ENCODE measurements at places on chromosomes 12 and 14.
A peak's percentile ranks its signal among the peaks of the same experiment; 100 is the strongest.

DNA sequence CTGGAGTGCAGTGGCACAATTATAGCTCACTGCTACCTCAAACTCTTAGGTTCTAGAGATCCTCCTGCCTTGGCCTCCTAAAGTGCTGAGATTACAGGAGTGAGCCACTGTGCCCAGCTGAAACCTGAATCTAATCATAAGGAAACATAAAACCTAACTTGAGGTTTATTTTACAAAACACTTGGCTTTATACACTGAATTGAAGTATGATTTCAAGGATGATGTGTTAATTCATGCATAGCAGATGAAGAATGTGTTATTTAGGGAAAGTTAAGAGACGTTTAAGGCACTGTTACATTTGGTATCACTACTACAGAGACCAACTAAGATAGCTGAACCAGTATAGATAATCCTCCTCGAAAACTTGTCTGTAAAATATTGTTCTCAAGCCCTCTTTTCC lies 6.4 kb downstream of the DICER1 start:
- DNase-seq, result no peak

DNA sequence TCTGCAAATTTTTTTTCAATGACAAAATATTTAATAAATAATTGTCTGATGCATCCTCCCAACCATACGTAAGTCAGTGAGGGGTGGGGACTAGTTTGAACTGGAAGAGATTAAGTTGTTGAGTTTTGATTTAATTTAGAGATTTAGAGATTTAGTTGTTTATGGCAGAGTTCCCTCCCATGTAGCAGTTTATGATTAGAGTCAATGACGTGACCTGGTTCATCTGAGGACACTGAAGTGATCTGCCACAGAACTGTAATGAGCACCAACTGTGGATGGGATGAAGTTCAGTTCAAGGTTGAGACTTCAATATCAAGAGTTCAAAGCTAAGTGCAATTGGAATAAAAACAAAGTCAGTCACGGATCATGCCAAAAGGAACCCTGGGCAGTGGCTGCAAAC lies 609.3 kb downstream of the NOVA1 start:
- no peak for DNase-seq

GRCh38 chr12:71865757-71866536 lies 26.4 kb downstream of the TBC1D15 start:
- no peak for DNase-seq

GRCh38 chr12:128724468-128725046 lies 99.2 kb downstream of the SLC15A4 start:
- no peak for DNase-seq

GRCh38 chr14:54818201-54819133 lies 84.2 kb downstream of the GCH1 start:
- DNase-seq, result no peak

DNA sequence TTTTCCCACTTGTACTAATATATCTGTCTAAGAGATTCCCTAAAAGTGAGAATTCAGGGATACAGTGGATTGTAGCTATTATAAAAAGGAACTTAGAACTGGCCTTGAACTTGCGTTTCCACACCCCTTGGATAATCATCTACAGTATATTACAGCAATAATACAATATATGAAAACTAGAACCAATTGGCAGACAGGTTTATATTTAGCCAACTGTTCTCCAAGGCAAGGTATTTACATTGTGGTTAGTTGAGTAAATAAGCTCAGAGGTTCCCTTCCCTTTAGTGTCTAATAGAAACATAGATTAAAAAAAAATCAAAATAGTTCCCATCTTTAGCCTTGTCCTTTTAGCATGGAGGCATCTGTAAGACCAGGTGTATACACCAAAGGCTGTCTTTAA lies 42.1 kb downstream of the LIMA1 start:
- DNase-seq, result no peak

DNA sequence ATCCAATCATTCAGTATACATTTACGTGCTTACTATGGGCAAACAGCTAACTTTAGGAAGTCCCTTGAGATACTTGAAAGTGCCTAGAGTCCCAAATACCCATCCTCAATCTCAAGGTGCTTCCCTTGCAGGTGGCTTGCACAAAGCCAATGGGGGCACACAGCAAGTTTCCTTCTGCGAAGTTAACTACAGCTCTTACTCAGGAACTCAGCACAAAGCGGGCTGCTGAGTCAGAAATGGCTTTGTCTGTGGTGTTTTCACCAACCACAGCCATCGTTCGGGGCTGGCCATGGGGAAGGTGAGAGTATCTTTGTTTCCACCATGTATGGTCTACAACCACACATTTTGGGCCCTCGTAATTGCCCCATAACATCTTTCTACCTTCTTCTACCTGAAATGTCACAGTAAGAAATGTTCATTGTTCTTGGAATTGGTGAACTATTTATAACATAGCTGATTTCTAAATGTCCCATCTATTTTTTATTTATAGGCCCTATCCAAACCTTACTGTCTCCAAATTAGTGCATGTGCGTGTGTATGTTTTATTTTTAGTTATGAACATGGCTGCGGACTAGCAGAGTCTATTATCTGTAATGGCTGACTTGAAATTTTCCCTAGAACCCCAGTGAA lies 13.9 kb downstream of the MFAP5 start:
- DNase-seq, result no peak

- DNase-seq, result no peak
These were observed 115.4 kb downstream of the TMTC2 start for GRCh38 chr12:82801951-82802610.

DNA sequence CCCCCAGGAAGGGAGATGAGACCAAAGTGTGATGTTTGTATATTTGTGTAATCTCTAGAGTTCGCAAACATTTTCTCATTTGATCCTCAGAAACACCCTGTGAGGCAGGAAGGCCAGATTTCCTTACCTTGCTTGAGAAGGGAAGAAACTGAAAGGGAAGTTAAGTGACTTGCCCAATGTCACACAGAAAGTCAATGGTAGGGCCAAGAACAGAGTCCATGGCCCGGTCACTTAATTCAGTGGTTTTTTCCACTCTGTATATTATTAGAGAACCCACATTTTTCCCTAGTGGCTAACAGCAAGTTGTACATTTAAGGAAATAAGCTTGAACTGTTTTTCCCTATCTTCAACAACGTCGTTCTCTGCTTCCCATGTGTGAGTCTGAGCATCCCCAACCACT lies 25.6 kb upstream of the CHPT1 start:
- peak; percentile 27 for DNase-seq

- peak; percentile 86 for DNase-seq
These were observed 13.9 kb upstream of the TCP11L2 start for GRCh38 chr12:106288494-106289195.

- no peak for DNase-seq
These were observed 33.3 kb upstream of the INF2 start for GRCh38 chr14:104656014-104656714.

GRCh38 chr14:50335389-50335788 lies 23.3 kb downstream of the DMAC2L start:
- no peak for DNase-seq

DNA sequence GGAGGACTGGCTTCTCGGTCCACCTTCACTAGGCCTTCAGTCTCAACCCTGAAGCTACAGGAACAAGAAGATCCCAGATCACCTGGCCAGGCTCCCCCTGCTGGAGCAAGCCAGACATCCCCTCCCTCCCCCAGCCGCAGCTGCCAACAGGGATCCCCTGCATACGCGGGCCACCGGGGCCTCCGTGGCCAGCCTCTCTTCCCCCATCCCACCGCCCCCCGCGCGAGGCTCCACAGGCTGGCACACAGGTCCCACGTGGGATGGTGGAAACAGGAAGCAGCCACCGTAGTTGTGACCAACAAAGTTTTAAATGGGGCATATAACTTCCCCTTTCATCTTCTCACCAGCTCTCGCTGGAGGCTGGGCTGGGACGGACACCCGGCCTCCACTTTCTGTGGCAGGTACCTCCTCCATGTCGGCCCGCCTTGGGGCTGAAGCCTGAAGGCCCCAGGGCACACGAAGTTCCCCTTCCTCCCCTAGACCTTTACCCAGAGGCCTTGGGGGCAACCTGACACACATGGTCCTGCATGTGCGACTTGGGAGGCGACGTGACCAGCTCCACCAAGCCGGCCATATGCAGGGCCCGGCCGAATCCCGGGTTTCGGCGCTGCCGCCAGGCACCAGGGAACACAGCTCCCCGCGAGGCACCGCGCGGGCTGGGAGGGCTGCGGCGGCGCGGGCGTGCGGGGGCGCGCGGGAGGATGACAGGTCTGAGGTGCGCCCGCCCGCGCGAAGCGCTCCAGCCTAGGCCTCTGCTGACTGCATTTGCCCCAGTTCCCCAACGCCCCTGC lies 44.4 kb upstream of the PNMA1 start:
- DNase-seq, result peak; percentile 90

- no peak for DNase-seq
These were observed at the start of gene KIF5A for GRCh38 chr12:57549909-57550640. Gene KIF5A (plus strand): TSS chr12:57550044. CDS start chr12:57550272, 228 bp downstream.

- DNase-seq, result no peak
These were observed 210.9 kb downstream of the ERC1 start for GRCh38 chr12:1201886-1202285.

DNA sequence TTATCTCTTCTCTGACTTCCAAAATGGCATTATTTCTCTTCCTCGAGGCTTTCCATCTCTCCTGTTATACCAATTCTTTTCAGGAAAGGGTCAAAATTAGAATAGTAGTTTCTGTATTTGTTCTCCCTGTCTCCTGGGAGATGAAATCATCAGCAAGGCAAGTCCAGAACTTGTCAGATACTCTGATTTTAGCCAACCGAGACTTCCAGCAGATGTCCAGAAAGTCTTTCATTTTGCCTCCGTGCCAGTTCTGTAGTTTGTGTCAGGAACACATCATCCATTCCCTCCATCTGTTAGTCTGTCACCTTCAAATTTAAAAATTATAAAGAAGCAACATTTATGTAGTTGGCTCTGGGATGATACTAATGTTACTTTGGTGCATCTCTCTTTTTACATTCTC lies 275.7 kb downstream of the CCDC59 start:
- no peak for DNase-seq

DNA sequence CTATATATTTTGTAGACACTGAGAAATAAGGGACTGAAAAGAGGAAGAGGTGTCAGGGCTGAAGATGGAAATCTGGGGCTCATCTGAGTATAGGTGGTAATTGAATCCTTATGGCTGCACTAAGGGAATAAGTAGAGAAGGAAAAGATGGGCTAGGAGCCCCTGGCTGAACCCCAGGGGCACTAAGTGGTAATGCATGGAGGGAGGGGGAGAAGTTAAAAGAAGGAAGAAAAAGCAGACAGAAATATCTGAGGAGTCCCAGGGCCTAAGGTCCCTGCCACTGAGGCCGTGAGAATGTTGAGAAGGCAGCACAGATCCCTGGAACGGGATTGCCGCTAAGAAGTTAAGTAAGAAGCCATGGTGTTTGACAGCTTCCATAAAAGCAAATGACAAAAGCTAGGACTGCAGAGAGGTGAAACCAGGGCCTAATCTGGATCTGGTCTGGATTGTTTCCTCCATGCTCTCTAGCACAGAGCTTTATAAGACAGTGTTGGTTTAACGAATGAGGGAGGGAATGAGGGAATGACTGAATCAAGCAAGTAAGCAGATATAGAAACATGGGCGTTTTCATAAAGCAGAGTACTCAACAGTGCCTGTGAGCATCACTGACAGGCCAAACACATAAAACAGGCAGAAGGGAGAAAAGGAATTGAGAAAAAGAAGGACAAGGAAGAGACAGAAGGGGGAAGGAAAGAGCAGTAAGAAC lies 92.9 kb downstream of the HMGA2 start:
- DNase-seq, result no peak

- DNase-seq, result no peak
These were observed 258.5 kb upstream of the E2F7 start for GRCh38 chr12:77323788-77324415.

- DNase-seq, result no peak
These were observed 27.9 kb downstream of the CCNK start for GRCh38 chr14:99508896-99509629.

DNA sequence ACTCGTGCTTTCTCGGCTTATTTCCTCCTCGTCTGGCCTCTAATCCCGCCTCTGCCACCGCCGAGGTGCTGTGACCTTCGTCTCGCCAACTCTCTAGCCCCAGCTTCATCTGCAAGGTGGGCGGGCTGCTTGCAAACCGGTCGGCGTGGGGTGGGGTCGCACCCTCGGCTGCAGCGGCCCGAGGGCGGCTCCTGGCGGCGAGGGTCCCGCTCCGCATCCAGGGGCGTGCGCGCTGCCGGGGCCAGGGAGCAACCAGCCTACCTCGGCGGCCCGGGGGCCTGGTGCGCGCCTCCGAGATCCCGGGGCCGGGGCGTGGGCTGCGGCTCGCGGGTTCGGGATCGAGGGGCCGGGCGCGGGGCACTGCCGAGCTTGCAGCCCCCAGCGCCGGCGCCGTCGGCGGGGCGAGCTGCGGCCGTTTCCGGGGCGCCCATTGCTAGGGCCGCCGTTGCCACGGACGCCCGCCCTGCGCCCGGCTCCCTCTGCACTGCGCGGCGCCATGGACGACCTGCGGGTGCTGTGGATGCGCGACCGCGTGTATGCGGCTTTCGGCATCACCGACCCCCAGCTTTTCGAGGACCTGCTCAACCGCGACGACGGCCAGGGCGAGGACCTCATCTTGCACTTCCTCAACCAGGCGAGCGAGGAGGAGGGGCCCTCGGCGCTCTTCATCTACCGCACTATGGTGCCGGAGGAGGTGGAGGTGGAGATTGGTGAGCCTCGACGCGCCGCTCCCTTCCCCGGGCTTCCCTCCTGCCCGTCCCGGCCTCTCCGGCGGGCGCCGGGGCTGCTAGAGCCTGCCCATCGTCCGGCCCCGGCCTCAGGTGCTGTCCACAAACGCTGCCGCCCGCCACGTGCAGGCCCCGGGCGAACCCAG lies at the start of gene DNAH10:
DNAH10 (plus strand) TSS at position 461 of the 874 bp plus-strand sequence; CDS start at position 497, 36 bp downstream.
- peak; percentile 46 for DNase-seq

GRCh38 chr14:96205978-96206360 lies 1.3 kb downstream of the BDKRB2 start:
- no peak for DNase-seq

GRCh38 chr12:25958428-25959070 lies at the start of gene RASSF8:
Gene RASSF8 (plus strand): TSS chr12:25958682. CDS start chr12:26055344, 96,662 bp downstream.
- DNase-seq, result peak; percentile 79

GRCh38 chr12:87363497-87364084 lies 665.6 kb downstream of the C12orf50 start:
- DNase-seq, result no peak

- DNase-seq, result no peak
These were observed 549.6 kb downstream of the DIO2 start for GRCh38 chr14:79661752-79662151.

GRCh38 chr14:20332431-20332787 lies 670 bp downstream of the CCNB1IP1 start:
- no peak for DNase-seq

GRCh38 chr12:22536346-22536945 lies 7.9 kb downstream of the C2CD5 start:
- DNase-seq, result peak; percentile 29

GRCh38 chr12:2489275-2489674 lies 305.5 kb upstream of the FKBP4 start:
- no peak for DNase-seq

DNA sequence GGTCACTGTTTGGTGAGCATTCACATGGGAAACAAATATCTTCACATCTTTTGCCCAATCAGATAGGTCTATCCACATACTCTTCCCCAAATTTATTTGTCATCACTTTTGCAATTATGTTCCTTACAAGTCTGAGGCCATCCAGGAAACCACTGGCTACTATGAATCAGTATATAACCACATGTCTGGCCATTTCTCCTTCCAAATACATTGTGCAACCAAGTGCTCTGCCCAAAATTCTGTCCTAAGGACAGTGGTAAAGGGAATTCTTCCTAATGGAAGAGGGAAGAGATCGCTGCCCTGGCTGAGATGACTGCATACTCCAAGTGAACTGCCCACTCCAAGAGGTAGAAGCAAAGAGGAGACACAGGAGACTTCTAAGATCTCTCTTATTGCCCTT lies 148.9 kb upstream of the MAX start:
- DNase-seq, result peak; percentile 94

- peak; percentile 58 for DNase-seq
These were observed 601 bp downstream of the KLC1 start for GRCh38 chr14:103629503-103630121.

- peak; percentile 70 for DNase-seq
These were observed 50.4 kb downstream of the LRP6 start for GRCh38 chr12:12216349-12217017.
